CD4-positive, alpha-beta T cell treated with Interleukin-6 at 100 ng/mL for 8 hours (primary cell): ENCODE measurements at places on chromosomes 1 and 21.

GRCh38 chr1:81512252-81513003 is 288.3 kb upstream of the ADGRL2 start:
- DNase-seq: no peak

- DNase-seq: no peak
These were observed 26.4 kb upstream of the FMO1 start for GRCh38 chr1:171221665-171222591.

DNA sequence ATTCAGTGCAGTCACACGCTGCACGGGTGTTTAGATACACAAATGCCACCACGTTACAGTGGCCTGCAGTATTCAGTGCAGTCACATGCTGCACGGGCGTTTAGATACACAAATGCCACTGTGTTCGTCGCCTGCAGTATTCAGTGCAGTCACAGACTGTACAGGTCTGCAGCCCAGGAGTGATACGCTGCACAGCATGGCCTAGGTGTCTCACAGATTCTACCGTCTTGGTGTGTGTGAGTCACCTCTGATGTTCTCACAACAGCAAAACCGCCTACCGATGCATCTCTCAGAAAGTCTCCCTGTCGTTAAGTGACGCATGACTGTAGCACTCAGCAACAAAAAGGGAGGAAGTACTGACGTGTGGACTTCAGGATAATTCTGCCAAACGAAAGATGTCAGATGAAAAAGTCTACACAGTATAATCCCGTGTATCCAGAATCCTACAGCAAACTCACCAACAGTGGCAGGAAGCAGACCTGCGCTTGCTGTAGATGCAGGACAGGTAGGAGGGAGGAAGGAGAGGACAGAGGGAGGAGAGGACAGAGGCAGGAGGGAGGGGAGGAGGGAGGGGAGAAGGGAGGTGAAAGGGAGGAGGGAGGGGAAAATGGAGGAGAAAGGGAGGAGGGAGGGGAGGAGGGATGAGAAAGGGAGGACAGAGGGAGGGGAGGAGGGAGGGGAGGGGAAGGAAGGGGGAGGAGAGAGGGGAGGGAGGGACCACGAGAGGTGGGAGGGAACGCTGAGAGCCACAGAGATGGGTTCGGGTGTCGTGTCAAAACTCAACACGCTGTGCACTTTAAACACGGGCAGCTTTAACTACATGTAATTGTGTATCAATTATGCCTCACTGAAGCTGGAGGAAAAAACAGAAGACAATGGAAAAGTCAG is 36.3 kb upstream of the PCBP3 start:
- peak; percentile 39 for DNase-seq

- no peak for DNase-seq
These were observed 56.3 kb upstream of the HTR1D start for GRCh38 chr1:23273450-23274133.

GRCh38 chr21:43574741-43575472 is 84.4 kb downstream of the HSF2BP start:
- no peak for DNase-seq

DNA sequence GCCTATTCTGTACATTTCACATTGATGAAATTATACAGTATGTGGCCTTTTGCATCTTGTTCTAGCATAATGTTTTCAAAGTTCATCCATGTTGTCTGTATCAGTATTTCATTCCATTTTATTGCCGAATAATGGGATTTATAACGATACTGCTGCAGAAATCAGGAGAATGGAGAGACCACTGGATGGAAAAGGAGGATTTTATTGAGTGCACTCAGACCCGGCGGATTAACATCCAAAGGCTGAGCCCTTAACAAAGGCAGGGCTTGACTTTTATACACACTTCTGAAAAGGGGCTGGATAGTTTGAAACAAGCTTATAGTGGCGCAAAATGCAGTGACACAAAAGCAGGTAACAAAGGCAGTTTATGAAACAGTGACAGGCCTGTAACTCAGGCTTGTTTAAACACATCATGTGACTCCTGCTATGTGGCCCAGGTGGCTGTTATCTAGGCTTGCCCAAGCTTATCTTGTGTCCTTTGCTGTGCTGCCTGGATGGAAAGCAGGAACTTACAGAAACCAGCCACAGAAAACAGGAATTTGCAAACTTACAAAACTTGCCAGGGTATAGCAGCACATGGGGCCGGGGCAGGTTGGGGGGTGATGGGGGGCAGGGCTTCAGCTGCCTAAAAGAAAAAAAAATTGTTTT is 32.8 kb upstream of the KCNJ15 start:
- no peak for DNase-seq

DNA sequence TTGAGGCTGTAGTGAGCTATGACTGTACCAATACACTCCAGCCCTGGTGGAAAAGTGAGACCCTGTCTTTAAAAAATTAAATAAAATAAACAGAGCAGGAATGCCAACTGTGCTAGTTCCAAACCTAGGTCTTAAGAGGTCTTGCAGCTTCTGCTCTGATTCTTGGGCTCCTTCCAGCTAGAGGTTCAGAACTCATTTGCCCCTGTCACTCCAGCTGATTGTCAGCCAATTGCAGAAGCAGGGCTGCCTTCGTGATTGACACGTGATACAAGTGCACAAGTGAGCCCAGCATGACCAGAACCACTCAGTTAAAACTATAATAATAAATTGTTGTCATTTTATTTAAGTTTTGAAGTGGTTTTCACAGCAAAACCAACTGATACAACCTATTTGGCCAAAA is 298.4 kb downstream of the USP25 start:
- DNase-seq: no peak

- DNase-seq: no peak
These were observed 61.2 kb downstream of the AK4 start for GRCh38 chr1:65209005-65209885.

DNA sequence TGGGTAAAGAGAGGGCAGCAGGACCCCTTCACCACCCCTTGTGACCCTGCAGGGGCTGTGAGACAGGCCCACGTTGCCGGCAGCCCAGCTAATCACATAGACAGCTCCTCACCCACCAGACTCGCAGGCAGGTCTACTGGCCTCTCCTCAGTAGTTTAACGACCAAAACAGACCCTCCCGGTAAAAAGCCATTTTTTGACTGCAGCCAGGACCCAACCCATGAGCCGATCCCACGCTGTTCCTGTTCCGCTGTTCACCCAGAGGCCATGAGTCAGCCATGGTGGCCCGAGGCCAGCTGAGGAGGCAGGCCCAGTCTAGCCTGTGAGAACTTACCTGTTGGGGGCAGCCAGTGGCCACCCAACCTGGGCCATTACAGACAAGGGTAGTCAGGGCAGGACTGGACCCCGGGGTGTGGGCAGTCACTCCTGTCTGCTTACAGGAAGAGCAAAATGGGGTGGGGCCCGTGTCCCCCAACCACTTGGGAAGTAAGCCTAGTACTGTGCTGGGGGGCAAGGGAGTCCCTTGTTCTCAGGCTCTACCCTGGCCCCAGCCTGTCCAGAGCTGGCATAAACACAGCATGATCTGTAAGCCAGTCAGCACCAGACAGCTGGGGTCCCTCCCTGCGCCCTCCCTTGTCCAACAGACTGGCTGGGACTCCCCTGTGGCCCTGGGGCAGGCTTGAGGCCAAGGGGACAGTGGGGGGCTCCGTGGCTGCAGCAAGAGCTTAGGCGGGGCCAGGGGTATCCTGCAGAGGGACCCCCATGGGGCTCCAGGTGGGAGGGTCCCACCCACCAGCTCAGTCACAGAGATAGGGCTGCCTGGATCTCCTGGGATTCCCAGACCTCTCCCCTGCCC is 61.9 kb downstream of the WNT9A start:
- DNase-seq: no peak

DNA sequence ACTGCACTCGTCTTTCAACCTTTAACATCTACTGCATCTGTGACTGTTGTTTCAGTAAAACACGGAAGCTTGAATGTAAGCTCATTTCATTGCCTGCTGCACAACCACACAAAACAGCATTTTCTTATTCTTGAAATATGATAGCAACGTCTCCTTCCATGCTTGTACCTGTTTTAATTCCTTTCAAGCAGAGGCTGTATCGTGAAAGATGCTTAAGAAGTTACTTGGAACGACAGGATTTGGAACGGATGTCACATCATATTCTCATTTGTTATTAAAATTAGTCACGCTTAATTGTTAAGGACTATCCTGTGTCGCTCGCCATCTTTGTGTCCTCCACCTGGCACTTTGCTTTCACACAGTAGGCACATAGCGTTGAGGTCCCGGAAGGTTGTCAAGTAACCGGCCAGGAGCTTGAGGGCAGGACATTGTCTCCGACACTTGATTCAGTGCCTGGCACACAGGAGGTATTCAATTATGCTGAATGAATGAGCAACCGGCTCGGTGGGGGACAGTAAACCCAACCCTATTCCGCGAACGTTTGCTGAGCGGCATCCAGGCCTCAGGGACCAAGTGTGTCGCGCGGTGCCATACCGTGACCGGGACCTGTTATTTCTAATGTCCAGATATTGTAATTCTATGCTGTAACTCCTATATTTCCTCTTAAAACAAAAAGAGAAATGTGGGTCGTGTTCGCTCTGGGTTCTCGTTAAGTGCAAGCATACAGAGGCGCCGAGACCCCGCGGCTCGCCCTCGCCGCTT is 499 bp upstream of the SH3GLB1 start:
- no peak for DNase-seq

DNA sequence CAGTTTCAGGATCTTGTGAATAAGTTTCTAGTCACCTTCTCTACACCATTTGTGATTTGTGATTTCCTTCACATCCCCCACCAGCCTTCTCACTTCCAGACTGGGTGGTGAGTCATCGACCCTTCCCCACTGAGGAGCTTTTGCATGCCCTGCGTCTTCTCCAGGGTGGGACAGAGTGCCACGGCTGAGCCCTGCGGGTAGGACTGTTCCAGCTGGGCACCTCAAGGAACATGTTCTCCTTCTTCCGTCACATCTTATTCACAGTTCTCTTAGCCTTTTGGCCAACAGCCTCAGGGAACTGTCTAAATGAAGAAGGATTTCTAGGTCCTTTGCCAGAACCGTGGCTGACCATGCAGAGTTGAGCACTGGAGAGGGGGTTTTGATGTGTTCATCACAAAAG is 116.5 kb downstream of the TMEM53 start:
- no peak for DNase-seq

GRCh38 chr1:68175621-68176398 is 56.5 kb downstream of the WLS start:
- no peak for DNase-seq

- DNase-seq: no peak
These were observed 517.2 kb upstream of the NR5A2 start for GRCh38 chr1:199510314-199510713.

DNA sequence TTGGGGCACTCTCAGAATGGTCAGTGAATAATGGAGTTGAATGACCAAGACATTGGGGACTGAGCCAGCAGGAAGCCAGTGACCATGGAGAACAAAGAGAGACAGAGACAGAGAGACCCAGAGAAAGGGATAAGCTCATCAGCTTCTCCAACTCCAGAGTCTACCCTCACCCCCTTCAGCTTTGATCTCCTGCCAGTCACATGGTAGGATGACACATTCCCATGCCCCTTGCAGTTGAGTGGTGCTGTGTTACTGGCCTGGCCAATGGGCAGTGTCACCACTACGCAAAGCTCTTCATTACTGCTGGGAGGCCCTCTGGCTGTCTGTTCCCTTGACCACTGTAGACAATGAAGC is 643.5 kb downstream of the AJAP1 start:
- no peak for DNase-seq

DNA sequence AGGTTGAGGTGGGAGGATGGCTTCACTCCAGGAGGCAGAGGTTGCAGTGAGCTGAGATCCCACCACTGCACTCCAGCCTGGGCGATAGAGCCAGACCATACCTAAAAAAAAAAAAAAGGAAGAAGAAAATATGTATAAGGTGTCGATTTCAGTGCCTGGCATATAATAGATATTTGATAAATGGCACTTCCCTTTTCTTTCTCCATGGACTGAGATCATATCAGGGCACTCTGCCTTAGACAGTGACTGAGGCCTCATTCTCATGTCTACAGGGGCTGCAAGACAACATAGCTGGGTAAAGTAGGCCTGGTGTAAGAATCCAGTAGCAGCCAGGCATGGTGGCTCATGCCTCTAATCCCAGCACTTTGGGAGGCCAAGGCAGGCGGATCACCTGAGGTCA is 21.2 kb downstream of the PCAT6 start:
- no peak for DNase-seq

- no peak for DNase-seq
These were observed 95.5 kb upstream of the TARDBP start for GRCh38 chr1:10916991-10917390.

GRCh38 chr1:153536012-153536670 is 350 bp upstream of the S100A6 start:
- DNase-seq: peak; percentile 82

DNA sequence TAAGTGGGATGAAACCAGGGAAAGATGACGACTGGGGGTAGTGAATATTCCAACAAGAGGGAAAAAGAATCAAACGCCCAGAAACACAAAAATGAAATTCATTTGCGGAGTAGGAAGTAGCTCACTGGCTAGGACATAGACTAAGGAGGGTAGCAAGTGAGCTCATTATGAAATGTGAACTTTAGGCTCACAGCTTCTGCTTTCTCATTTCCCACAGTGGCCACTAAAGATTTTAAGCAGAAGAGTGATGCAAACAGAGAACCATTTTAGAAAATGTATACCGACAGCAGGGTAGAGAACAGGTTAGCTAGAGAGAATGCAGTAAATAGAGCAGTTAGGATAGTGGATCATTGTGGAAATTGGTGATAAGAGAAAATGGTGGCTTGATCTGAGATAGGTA is 3.5 kb downstream of the CD48 start:
- no peak for DNase-seq

DNA sequence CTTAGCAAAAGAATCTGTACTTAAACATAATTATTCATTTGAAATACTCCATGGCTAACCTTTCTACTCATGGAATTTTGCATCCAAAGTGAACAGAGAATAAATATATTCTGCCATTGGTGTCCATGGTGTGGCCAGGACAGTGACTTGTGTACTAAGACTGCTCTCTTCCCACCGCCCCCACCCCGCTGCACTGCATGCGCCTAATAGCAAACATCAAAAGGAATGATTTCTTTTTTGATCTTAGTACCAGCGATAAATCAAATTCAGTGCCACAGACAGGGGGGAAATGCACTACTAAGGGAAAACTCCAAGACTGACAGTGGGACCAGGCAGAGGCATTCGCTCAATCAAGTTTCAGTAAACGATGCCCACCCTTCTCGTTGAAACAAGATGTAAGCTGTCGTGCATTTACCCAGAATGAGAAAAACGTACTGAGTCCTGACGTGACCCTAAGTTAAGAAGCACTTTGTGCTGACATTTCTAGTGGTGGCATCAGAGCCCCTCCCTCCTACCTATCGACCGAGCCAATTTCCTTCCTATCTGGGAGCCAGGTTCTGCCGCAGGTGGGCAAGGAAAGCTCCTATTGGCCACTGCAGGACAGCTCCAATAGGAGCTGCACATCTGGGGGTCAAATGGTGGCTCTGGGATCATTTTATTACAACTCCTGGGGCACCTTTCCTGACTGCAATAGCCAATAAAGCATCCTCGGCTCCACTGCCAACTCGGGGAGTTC is 12.5 kb downstream of the ESRRG start:
- no peak for DNase-seq

DNA sequence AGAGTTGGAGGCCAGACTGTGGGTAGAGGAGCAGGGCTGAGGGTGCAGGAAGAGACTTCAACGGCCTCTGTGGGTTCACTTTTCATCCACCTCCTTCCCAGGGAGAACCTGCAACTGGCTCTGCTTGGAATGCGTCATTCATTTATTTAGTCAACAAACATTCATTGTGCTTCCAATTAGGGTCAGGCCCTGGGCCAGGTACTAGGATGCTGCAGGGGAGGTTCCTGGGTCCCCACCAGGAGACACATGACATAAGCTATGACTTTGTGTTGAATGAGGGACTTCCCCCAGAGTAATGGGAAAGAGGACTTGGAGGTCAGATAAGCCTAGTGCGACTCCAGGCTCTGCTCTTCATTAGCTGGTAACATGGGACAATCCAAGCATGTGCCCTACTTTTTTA is 46.3 kb upstream of the RPL11 start:
- no peak for DNase-seq
